ENCODE measurements at places on chromosomes 16 and 17.

- DNase-seq: no peak
These were observed 43.5 kb upstream of the FOXF1 start for GRCh38 chr16:86466696-86467406.

GRCh38 chr17:4204710-4205173 lies 59.0 kb downstream of the ANKFY1 start:
- DNase-seq: no peak

- DNase-seq: no peak
These were observed 136.3 kb downstream of the GRIN2A start for GRCh38 chr16:10045947-10046346.

- no peak for DNase-seq
These were observed 12.5 kb upstream of the PYY start for GRCh38 chr17:43966276-43966675.

GRCh38 chr16:68936736-68937631 lies 93.7 kb downstream of the TANGO6 start:
- DNase-seq: no peak

- DNase-seq: no peak
These were observed 18.4 kb downstream of the TOX3 start for GRCh38 chr16:52528393-52529065.

DNA sequence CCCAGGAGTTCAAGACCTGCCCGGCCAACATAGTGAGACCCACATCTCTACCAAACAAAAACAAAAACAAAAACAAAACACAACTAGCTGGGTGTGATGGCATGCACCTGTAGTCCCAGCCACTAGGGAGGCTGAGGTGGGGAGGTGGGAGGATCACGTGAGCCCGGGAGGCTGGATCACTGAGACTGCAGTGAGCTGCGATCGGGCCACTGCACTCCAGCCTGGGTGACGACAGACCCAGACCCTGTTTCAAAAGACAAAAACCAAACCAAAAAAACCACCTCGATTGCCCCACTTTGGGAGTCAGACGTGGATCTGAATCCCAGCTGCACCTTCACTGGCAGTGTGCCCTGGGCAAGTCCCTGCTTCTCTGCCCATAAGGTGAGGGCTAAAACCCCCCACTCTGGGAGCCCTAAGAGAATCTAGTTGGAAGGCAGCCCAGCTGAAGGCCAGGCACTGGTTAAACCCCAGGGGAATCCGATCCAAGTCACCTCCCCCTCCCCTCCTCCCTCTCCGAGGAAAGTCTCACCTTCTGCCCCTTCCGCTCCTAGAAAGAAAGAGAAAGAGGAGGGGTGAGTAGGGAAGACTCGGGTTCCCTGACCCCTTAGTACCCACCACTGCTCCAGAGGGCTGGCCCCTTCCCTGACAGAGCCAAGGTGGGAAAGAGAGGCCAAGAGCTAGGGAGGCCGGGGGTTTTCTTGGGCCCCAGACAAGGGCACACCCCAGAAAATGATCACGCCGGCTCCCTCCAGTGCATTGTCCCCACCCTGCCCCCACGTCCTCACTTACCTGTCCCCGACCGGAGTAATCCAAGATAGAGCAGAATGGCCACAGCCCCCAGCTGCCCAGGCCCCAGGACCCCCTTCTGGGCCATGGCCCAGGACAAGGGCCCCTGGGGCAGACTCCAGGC lies 647 bp downstream of the PRSS8 start:
- DNase-seq: no peak

GRCh38 chr16:27778926-27779570 lies 229.1 kb downstream of the KATNIP start:
- DNase-seq: no peak

DNA sequence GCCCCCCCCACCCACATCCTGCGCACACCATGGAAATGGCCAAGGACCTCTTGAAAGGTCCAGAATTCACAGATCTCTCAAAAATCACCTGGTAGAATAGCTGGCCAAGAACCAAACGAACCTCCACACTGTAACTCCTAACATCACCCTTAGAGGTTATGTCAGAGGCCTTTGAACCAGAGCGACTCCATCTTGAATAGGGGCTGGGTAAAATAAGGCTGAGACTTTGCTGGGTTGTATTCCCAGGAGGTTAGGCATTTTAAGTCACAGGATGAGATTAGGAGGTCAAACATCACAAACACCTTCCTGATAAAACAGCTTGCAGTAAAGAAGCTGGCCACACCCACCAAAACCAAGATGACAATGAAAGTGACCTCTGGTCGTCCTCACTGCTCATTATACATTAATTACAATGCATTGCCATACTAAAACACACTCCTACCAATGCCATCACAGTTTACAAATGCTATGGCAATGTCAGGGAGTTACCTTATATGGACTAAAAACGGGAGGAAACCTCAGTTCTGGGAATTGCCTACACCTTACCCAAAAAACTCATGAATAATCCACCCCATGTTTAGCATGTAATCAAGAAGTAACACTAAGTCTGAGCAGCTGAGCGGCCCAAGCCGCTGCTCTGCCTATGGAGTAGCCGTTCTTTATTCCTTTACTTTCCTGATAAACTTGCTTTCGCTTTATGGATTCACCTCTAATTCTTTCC lies 34.8 kb downstream of the SYCE1L start:
- DNase-seq: no peak

DNA sequence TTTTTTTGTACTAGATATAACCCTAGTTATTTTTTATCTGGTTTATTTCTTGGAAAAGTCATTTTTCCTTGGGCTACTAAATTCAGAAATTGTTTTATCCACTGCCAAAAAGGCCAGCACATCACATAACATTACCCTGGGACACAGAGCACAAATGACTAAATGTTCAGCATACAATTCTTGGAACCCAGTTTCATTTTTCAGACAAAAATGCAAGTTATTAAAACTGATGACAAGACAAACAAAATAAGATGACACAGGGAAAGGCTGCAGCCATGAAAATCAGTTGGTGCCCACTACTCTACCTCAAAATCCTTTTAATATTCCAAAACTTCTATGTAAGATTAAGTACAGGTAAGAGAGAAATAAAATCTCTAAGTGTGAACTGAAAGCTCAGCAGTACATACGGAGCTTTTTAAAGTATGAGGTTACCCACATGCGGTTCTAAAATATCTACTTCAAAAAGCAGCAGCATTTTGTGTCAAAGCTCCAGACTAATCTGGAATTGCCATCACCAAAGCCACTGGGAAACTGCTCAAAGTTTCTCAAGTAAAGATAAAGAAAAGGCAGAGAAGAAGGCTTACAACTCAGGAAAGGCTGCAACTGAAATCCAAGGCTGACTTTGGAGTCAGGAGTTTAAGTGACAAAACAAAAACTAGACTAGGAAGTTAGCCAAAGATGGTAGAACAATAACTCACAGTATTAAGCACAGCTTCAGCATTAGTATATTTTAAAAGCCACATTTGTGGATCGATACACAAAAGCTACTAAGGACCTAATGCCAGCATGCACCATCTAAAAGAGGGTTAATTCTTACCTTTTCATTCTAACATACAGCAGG lies 41.4 kb downstream of the AP1G1 start:
- DNase-seq: no peak

DNA sequence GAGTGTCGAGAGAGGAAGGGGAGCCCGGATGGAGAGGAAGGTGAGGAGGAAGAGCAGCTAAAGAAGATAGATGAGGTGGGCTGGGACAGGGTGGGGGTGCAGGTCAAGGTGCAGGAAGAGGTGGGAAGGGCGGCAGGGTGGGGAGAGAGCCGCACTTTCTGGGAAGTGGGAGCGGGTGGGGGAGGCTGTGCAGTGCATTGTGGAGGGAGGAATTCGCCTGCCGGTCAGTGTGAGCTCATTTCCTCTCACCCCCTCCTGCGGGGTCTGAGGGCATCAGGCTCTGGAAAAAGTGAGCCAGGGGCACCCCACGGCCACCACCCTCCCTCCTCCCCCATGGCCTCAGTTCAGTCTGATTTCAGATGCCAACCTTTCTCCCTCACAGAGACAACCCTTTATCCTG lies 2.5 kb upstream of the ARHGAP23 start:
- DNase-seq: peak; percentile 21

GRCh38 chr16:77949445-77949844 lies 72.9 kb upstream of the CLEC3A start:
- DNase-seq: no peak

GRCh38 chr17:49572226-49572625 lies 3.4 kb upstream of the NXPH3 start:
- no peak for DNase-seq

All from suppressor macrophage treated with lipopolysaccharide for 4 hours (primary cell).